ENCODE measurements at places on chromosomes 16 and 17.

DNA sequence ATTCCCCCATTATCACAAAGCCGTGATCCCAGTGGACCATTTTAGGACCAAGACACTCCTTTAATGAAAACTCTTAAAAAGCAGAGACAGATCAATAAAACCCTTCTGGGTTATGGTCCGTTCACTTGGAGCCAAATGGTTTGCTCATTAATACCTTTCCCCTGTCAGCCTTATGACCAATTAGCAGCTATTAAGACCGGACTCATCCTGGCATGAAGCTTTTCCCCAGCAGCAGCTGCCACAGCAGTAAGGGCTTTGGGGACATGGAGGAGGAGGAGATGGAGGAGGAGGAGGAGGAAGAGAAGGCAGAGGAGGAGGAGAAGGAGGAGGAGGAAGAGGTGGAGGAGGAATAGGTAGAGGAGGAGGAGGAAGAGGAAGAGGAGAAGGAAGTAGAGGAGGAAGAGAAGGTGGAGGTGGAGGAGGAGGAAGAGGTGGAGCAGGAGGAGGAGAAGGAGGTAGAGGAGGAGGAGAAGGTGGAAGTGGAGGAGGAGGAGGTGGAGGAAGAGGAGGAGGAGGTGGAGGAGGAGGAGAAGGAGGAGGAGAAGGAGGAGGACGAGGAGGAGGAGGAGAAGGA, 50.1 kb upstream of the IRX3 start:
- no peak for DNase-seq

GRCh38 chr17:70201872-70202419, 32.6 kb downstream of the KCNJ2 start:
- no peak for DNase-seq

GRCh38 chr16:88865310-88865709, 1.1 kb downstream of the PABPN1L start:
- no peak for DNase-seq

DNA sequence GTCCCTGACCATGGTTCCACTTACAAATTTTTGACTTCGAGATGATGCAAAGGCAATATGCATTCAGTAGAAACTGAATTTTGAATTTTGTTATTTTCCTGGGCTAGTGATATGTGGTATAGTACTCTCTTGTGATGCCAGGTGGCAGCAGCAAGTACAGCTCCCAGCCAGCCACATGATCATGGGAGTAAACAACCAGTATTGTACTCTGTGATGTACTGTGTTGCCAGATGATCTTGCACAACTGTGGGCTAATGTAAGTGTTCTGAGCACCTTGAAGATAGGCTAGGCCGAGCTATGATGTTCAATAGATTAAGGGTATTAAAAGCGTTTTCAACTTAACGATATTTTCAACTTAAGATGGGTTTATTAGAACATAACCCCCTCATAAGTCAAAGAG, 250.8 kb downstream of the STX8 start:
- no peak for DNase-seq

GRCh38 chr16:87489434-87490045, 3.3 kb downstream of the ZCCHC14 start:
- DNase-seq: no peak

- DNase-seq: no peak
Observed at GRCh38 chr16:68252383-68252782, 7.2 kb downstream of the PLA2G15 start.

DNA sequence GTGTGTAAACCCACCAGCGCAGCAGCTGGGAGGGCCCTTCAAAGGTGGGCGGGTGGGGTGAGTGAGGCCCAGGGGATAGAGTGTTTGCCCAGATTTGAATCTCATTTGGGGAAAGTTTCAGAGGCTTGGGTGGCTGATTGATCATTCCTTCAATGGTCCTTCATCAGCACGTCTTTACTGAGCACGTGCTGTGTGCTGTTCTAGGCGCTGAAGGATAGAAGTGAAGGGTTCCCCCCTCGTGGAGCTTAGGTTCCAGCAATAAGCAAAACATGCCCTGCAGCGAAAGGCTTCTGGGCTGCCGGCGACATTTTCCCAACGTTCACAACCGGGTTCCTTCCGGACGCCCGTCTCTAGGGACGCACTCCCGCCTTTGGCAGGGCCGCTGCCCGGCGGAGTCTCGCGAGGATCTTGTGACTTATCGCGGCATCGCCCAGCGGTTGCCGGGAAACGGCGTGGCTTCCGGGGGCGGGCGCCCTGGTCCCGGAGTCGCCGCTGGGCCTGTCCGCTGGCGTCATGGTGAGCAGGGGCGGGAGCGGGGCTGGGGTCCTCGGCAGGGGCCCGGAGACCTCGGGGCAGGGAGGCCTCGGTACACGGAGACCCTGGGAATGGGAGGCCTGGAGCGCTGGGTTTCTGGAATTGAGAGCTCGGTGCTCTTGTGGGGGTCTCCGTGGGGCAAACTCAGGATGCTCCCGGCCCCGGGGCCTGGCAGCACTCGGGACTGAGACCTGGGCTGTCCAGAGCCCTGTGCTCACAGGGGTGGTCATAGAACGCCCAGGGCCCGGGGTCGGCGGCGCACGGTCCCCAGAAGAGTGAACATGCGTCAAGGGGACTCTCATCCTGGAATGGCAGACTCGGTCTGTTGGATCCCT, 3.2 kb upstream of the DBNDD1 start:
- peak; percentile 82 for DNase-seq

All from stimulated activated CD4-positive, alpha-beta T cell treated with anti-CD3 and anti-CD28 coated beads, Interleukin-4, amount 100 ng/mL, for 48 hours (primary cell).